ENCODE measurements at places on chromosomes 16 and 17.

DNA sequence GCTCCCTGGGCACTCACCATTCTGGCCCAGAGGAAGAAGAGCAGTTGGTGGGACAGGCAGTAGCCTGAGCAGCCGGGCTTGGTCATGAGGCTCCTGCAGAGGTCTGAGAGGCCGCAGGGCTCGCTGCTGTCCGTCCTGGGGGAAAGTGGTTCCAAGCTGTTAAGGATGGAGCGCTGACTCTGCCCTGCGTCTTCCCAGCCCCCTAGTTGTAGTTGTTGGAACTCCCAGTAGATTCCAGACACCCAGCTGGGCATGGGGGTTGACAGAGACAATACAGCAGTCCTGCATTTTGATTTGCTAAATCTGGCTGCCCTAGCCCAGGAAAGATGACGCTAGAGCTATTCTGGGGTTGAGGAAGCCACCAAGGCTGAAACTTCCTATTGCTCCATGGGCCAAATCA lies 7.3 kb downstream of the C16orf89 start:
- no peak for DNase-seq

DNA sequence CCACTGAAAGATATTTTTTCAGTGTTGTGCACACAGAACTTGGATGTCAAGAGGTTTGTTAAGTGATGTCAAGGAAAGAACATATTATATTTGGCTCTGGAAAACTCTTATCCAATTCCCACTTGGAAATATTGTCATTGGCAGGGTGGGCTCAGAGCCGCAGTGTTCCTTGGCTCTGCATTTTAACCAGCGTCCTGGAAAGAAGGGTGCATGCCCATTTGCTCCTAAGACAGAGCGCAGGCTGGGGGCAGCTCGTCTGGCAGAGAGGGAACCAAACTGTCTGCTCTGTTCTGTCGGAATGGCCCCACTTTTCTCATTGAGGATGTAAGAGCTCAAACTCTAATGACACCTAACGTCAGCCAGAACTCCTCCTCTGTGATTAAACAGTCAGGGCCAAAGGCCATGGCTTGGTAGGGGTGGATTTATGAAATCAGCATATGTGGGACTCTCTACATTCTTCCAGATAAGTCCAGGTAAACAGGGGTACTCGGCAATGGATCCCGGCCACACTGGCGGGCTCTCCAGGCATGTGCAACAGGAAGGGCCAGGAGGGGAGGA lies 18.0 kb downstream of the SLC47A1 start:
- DNase-seq = no peak

DNA sequence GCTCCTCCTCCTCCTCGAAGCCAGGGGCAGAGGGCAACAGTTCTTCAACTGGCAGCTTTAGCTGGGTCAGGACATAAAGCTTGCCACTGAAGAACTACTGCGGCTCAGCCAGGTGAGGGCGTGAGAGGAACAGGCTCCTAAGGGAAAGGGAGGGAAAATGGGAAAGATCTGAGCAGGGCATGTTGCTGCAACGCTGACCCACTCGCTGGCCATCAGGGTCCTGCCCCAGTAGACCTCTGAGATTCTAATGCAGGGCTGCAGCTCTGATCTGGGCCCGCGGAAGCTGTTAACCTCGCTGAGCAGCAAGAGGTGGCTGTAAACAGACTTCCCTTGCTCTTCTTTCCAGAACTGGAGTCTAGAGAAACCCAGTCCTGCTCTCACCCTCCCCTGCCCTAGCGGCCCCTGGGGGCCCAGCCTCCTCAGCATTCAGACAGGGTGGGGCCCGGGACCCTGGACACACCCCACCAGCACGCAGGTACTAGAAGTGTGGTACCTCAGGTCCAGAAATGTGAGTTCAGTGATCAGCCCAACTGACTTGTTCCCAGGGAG lies 3.8 kb upstream of the TLCD2 start:
- DNase-seq = no peak

DNA sequence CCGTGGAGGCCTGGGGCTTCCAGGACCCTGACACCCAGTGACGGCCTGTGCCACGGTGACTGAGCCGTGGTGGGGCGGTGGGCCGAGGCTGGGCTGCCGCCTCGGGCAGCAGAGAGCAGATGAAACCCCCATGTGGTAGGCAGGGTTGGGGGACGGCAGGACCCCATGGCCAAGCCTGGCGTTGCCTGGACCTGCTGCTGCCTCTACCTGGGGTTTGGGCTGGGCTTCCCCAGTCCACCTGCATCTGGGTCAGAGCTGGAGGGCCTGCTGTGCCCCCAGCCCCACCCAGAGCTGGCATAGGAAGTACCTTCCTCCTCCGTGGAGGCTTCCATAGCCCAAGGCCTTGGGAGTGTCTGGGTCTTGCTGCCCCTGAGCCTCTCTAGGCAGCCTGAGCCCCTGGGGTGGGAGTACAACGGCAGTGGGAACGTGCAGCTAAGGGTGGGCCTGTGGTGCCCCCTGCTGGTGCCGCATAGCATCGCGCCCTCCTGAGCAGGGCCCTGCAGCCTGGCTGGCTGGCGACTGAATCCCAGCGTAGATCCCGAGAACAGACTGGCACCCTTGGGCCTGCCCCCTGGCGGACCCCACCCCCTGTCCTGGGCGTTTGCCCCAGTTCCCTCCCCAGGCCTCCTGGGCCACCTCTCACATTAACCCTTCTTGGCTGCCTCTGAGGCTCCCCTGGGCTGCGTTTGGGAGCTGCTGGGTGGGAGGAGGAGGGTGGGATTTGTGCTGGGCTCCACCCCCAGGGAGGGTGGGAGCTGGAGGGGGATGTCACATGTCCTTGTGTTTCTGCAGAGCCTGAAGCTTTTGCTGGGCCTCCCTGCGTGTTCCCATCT lies 12.6 kb upstream of the ATP6V0C start:
- DNase-seq = peak; percentile 75

DNA sequence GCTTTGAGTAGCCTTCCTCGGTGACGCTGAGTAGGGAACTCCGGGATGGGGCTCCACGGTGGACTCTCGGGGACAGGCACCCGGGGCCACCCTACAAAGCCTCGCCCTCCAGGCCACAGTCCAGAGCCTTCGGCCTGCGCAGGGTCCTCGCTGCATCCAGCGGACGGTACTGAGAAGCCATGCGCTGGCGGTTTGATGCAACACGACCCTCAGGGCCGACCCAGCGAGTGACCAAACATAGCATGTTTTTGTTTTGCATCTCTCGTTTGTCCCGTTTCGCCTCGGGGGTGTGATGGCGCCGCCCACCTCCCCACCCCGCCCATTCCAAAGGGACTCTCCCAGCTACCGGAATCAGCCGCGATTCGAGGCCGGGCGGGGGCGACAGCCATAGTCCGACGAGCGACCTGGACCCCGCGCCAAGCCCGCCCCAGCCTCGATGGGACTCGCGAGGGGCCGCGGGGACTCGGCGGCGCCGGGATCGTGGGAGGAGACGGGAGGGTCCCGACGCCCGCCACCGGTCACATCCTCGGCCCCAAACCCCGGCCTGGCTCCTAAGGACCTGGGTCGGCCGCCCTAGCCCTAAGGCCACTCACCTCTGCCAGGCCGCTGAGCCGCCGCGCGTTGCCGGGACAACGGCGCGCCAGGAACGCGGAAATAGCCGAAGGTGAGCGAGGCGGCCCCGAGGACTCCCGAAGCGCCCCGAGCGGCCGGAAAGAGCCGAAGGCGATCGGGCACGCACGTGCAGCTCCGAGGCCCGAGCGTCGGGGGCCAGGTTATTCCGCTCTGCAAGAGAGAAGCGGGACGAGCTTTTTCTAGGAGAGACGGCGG lies 1.6 kb downstream of the IFT140 start:
- DNase-seq = peak; percentile 88

Data from GM18507 (cell line).